Urinary bladder (tissue), 4 donors: ENCODE measurements at places on chromosomes 11 and 22.

- DNase-seq, result no peak
Observed at GRCh38 chr11:130485983-130486382, 37.5 kb downstream of the ADAMTS15 start.

DNA sequence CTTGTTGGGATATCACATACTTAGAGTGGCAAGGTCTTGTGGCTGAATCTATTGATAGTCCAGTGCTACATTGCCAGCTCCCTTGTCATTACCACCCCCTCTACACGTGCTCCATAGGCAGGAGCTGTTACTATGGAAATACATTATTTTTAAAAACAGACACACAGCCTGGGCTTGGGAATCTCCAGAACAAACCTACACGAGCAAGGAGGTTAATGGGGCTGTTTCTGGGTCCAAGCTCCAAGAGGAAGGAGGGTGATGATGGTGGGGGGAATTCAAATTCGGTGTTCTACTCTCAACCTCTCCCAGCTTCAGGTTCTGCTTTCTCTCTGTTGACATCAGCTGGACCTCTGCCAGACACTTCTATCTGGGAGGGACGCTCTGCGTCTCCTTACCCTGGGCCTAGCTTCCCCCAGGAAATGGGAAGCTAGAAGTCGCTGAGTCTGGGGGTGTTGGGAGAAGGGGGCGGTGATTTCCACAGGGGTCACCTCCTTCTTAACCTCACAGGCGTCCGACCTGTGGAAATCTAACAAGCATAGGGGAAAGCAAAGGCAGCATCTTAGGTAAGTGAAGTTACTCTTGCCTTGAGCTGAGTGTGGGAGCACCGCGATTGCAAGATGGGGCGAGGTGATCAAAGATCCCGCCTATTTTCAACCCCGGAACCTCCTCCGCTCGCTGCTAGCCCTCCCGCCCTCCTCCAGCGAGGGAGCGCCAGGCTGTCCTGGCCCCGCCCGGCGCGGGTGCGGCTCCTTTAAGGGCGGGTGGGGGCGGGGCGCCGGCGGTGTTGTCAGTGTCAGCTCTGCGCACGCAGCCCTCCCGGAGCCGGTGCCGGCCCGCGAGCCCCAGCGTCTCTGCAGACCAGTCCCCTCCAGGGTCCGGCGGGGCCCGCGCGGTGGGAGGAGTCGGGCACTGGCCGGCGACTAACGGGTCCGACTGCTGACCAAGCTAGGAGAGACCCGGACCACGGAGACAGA, at the start of gene C2CD2L:
Gene C2CD2L (plus strand): TSS at position 781 of the 974 bp plus-strand sequence. CDS start 398 bp downstream, outside the sequence.
- peak; percentile 63 for DNase-seq

DNA sequence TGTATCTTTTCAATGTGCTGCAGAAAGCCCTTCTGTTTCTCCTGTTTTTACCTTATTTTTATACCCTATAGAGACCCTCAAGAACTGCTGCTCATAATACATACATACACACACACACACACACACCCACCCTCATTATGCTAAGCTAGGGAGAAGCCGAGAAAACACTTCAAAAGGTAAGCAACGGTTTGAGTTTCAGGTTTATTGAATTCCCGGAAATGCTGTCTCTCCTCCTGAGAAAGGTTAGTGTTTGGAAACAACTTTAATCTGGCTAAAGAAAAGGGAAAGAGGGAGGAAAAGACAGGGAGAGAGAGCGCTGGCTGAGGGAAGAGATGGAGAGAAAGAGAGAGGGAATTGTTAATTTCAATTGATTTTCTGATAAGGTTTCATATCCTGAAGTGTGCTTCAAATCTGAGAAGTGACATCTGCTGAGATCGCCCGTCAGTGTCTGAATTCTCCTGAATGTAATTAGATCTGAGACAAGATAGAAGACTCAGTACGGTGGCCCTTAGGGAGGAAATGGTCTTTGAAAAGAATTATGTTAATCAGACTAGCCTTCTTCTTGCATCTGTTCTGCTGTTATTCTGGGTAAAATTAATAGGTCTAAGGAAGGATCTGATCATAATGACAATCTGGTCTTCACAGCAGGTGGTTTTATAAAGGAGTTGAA, 169.1 kb downstream of the NXPE2 start:
- DNase-seq, result no peak

- DNase-seq, result no peak
Observed at GRCh38 chr11:70538641-70539359, 140.5 kb downstream of the CTTN start.

DNA sequence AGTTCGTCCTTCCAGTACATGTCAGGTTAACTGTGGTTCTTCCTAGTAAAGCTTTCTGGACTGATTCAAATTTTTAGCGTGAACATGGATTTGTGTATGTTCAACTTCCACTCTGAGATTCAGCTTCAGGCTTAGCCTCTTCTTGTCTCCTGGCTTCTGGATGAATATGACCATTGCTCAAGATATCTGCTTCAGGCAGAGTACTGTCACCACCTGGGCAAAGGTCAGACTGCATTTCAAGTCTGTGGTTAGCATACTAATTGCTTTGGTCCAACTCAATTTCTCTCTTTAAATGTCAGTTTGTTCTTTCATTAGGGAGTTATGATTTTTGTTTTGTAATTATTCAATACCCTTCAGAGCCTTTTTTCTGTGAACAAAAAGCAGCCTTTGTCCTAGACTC, 440.0 kb downstream of the NELL1 start:
- no peak for DNase-seq

GRCh38 chr22:24099666-24100065, 81.6 kb upstream of the SUSD2 start:
- DNase-seq, result no peak

GRCh38 chr11:120808616-120809050, 215.3 kb upstream of the TBCEL start:
- DNase-seq, result no peak

- DNase-seq, result no peak
Observed at GRCh38 chr22:31909977-31910376, 34.4 kb upstream of the YWHAH start.

DNA sequence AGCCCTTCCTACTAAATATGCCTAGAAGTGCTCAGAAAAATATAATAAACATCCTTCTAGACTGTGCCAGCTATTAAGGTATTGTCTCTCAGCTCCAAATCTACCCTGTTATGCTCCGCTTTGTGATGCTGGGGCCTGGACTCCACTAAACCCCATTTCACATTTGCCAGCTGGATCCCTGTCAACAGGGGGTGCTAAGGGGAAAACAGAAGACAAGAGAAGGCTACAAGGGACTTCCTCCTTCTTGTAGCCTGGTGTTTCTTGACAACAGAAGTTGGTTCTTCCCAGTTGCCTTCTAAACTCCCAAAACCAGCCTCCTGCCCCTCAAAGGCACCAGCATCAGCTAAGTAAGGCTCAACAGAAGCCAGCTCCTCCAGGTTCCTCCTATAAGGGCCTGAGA, 5.2 kb downstream of the NUMA1 start:
- DNase-seq, result no peak

GRCh38 chr11:119714189-119714588, 14.8 kb downstream of the NECTIN1 start:
- no peak for DNase-seq

DNA sequence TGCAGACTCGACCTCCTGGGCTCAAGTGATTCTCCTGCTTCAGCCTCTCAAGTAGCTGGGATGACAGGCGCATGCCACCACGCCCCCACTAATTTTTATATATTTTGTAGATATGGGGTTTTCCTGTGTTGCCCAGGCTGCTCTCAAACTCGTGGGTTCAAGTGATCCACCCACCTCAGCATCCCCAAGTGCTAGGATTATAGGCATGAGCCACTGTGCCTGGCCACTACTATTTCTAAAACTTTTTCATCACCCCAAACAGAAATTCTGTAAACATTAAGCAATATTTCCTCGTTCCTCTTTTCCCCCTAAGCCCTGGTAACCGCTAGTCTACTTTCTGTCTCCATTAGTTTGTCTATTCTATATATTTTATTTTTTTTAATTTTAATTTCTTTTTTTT, 9.0 kb upstream of the ATG16L2 start:
- DNase-seq, result no peak

DNA sequence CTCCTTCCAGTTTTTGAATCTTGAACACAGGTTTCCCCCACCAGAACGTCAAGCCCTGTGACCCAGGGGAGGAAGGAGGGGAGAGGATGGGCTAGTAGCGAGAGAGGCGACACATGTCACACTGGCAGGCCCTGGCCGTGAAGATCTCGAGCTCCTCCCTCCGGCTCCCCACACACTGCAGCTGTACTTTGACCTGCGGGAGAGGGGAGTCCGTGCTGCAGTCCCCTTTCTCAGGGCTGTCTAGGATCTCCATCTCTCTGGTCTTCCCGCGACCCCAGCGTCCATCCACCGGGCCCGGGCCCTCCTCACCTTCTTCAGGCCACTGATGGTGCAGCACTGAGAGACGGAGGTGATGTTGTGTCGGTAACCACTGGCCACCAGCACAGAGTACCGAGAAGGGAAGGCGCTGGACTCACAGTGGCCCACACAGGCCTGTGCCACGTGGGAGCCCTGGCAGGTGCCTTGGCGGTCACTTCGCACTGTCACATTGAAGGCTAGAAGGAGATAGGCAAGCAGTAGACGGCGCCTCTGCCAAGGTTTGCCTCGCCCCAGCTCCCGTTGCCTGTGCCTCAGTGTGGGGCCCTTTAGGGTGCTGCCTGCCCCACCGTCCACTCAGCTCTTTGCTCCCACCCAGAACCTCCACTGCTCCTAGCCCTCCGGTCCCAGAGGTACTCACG, 873 bp downstream of the GPHA2 start:
- DNase-seq, result no peak

DNA sequence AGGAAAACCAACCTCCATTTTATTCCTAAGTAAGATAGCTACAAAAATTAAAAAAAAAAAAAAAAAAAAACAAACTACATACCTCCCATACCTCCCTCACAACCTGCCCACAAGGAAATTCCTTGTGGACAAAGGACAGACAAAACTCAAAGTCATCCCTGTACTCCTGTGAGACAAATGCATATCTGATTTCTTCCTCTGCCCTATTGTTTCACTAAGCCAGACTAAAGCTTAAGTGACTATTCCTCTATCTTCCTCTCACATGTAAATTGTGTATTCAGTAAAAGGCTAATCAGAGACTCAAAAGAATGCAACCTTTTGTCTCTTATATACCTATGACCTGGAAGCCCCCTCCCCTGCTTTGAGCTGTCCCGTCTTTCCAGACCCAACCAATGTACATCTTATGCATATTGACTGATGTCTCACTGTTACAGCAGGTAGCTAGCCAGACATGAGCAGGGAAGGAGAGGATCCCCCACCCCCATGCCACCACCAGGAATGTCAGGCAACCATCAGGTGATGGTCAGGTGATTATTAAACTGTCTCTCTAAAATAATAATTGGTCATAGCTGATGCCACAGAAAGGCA, 289.4 kb downstream of the SBF2 start:
- DNase-seq, result no peak

- no peak for DNase-seq
Observed at GRCh38 chr11:123011510-123011909, 29.9 kb upstream of the BSX start.

DNA sequence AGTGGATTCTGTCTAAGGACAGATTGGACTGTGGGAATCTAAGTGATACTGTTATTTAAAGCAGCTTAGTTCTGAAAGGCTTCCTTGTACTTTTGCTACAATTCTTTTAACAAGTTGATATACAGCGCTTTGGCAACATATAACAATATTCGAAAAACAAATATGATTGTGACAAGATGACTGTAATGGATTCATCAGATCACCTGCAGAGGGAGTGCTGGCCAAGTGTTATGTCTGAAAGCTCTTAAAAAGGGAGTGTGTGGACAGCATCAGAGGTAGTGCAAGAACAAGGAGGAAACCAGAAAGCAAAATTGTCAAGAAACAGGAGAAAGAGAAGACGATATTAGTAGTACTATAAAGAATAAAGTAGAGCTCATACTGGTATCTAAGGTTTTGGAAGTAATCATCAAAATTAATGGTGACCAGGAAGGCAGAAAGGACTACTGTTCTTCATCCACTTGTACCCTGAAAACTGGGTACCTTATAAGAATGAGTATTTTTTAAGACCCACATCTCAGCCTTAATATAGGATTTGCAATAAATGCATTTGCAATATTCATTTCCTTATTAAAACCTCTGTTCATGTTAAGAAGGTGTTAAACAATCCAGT, 1112.0 kb upstream of the CCDC90B start:
- no peak for DNase-seq

GRCh38 chr11:129937592-129938238, 42.3 kb upstream of the NFRKB start:
- DNase-seq, result no peak

DNA sequence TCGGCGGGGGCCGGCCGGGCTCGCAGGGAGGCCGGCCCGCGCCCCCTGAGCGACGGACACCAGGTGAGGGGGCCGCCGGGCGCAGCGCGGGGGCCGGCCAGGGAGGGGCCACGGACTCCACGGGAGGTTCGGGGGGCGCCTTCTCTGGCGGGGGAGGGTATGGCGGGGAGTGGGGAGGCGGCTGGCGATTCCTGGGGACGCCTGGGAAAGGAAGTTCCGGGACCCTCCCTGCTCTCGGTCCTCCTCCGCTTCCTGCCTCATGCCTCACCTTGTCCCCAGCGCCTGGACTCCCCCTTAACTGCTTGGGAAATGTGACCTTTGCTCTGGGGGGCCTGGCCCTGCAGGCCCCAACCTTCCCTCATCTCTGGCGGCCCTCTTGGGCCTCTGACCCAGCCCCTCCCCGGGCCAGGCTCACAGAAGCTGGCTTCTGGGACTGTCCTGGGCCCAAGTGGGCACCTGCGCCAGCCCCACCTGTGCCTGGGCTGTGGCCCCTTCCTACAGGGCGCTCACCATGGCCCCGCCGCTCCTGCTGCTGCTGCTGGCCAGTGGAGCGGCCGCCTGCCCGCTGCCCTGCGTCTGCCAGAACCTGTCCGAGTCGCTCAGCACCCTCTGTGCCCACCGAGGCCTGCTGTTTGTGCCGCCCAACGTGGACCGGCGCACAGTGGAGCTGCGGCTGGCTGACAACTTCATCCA, 516 bp downstream of the LRFN4 start:
- no peak for DNase-seq

DNA sequence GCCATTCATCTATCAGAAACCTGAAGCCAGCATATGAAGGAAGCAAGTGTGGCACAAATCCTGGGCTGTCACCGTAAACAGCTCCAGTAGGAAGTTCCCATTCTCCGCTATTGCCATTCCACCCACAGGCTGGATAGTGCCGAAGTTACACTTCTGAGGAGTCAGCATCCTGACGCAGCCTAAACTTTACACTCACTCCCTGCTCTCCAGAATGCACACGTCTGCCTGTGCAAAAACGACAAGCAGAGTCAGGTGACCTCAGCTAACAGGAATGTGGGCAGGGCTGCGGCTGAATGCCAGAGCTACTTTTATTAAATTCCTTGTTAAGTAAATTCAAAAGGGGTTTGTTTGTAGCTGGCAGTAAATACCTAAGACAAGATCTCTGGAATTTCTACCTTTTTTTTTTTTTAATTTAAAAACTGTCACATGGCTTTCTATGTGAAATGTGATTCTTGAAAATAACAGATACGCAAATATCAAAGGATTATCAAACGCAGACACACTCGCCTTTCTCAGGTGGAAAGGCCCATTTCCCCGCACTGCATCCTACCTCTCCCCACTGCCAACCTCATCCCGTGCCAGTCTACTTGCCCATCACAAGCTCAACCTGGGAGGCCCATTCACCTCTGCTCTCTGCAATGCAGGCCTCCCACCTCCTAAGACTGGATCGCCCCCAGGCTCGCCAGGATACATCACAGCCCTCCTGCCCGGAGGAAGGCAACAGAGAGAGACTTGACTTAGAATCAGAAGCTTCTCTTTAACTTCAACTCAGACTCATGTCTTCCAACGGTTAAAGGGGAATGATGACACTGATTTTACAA, 33.5 kb downstream of the NFRKB start:
- peak; percentile 91 for DNase-seq

- DNase-seq, result no peak
Observed at GRCh38 chr11:130062026-130062425, 7.7 kb upstream of the APLP2 start.
